Nasal cavity respiratory epithelium epithelial cell of viscerocranial mucosa (primary cell): ENCODE measurements at places on chromosomes 12 and 14. TPM values are rescaled to one million over a fixed set of nuclear protein-coding genes. Genes with fewer than 3 reads are reported as not detected.

The SLC38A4 gene
- 1.0 and 2.8 TPM in 2 replicates for total RNA-seq

The ETFBKMT gene
- 1.2 and 1.4 TPM in 2 replicates for total RNA-seq

The LRP6 gene
- total RNA-seq: 30.1 and 36.3 TPM in 2 replicates

The KRT71 gene
- not detected in 2 replicates for total RNA-seq

The CEP128 gene
- total RNA-seq: 2.4 and 5.1 TPM in 2 replicates

The HCAR1 gene
- not detected in 2 replicates for total RNA-seq

The FOXG1 gene
- total RNA-seq: 0.34 and 3.7 TPM in 2 replicates

The DEPDC4 gene
- 1.0 and 2.6 TPM in 2 replicates for total RNA-seq

The C14orf180 gene
- total RNA-seq: not detected in 2 replicates

The DHRS4L2 gene
- total RNA-seq: 13.7 and 16.7 TPM in 2 replicates

The KRT79 gene
- total RNA-seq: under 0.01 and 0.07 TPM in 2 replicates
